Progenitor cell of endocrine pancreas (in vitro differentiated cells): ENCODE measurements at places on chromosomes 6 and 20.

- no peak for DNase-seq
Measured at GRCh38 chr6:166032366-166033200, 135.1 kb downstream of the TBXT start.

DNA sequence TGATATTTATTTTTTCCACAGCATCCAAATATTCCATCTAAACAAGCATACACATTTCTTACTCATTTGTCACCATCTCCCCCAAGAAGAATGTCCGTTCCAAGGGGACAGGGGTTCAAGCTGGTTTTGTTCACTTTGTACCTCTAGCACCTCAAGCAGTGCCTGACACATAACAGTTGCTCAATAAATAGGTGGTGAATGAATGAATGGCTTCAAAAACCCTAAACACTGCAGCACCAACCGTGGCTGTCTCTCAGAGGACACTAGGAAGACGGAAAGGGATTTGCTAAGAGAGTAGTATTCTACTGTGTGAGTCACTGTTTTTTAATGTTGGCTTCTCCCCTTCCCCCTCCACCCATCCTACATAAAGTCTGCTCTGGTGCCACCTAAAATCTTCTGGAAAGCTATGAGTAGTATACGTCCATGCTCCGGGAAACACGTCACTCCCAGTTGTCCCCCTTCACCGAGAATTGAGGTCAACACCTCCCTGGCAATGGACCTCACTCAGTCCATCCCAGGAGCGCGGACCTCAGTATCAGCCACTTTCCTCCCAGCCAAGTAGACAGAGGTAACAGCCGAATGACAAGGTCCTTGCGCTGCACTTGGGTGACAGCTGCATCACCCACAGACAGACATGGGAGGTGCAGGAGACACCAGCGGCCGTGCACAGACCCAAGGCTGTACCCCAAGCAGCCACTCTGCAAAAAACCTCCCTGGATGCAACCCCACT, 107.4 kb downstream of the PREX1 start:
- no peak for DNase-seq

- no peak for DNase-seq
Measured at GRCh38 chr6:129472239-129472638, 237.7 kb downstream of the ARHGAP18 start.

DNA sequence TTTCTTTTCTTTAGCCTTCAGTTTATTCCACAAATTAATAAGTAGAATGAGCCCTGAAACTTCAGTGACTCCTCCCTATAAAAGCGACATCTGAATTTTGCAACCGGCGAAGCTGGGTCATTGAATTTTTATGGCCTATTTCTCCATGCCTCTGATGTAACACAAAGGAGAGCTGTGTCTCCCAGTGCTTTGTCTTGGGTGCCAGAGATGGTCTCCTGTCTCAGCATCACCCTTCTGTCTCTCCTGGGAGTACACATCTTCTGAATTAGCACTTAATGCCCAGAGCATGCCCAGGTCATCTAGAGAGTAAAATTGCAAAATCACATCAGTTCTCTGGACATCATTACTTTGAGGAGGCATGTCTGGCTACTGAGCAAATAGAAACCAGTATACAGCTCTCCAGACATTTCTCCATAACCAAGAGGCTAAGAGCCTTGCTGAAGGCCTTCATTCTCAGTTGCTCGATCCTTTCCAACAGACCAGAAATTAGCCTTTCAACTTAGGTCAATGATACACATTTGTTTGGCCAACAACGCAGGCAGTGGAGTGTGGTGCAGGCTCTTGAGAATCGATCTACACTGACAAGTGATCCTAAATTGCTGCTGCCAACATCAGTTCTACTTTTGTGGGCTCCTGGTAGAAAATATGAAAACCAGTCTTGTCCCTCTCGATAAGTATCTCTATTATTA, 176.0 kb upstream of the FOXQ1 start:
- DNase-seq = no peak

GRCh38 chr6:136592930-136593673, 42.9 kb upstream of the MAP7 start:
- DNase-seq = no peak

DNA sequence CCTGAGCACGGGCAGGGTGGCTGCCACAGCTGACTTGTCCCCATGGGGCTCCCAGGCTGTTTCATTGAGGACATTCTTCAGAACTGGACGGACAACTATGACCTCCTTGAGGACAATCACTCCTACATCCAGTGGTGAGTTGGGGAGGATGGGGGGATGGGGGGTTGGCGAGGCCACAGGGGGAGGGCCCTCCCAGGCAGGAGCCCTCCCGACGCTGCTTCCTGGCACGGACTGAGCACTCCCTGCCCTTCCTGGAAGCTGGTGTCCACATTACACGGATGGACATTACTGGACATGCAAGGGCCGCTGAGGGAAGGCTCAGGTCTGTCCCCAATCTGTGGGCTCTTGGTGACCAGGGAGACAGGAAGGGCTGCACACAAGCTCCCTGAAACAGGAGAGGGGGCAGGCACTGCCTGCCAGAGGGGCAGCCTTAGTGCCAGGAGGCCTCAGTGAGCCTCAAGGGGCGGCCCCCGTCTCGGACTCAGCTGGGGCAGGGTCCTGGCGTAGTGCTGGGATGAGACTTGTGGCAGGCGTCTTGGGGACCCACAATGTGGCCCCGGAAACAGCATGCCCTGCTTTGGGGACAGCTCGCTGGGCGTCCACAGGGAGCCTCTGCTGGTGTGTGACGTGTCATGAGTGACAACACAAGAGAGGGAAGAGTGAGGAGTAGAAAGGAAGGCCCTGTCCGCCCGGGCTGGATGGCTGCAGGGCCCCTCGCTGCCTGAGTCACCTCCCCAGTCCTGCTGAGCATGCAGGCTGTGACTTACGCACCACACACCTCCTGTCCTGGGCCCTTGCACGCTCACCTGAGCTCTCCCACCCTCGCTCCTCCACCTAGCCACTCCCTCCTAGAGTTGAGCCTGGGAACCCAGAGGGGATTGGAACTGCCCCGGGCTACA, 5.1 kb downstream of the OGFR start:
- no peak for DNase-seq

DNA sequence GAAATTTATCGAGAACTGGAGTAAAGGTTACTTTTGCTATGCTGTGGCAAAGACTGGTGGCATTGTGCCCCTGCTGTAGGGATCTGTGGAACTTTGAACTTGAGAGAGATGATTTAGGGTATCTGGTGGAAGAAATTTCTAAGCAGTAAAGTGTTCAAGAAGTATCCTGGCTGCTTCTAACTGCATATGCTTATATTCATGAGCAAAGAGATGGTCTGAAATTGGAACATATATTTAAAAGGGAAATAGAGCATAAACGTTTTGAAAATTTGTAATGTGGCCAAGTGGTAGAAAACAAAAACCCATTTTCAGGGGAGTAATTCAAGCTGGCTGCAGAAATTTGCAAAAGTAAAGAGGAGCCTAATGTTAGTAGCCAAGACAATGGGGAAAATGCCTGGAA, 12.3 kb upstream of the UFL1 start:
- no peak for DNase-seq

DNA sequence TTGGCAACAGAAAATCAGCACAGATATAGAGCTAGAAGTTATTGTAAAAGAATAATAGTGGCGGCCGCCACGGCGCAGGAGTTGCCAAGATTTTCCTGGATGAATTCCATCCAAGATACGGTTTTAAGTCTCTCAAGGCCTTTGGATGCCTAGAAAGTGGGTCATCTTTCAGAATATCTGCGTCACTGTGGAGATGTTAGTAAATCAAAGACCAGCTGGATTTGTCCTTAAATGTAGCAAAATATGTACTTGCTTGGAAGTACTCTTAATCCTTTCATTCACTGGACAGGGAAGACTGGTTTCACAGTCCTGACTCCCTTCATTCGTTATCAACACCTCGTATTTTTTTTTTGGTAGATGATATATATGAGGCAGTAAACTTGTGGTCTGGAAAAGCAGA, 83.0 kb downstream of the SLC22A3 start:
- DNase-seq = no peak

DNA sequence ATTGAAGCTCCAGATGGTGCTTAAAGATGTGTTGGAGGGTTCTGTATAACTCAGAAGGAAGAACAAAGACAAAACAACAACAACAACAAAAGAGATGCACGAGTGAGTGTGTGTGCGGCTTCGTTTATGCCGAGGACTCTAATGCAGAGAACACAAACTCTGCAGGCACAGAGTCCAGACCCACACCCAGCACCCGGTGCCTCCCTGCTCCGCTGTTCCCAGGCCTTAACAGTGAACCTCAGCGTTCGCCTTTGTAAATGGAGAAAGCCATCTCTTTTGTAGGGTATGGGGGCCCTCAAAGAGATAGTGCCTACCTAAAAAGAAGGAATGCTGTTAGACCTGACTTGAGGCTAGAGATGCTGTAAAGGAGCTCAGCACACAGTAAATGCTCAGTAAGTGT, 243.3 kb downstream of the ERMARD start:
- DNase-seq = no peak

- DNase-seq = no peak
Measured at GRCh38 chr20:60090631-60091030, 132.4 kb downstream of the CDH26 start.
